ENCODE measurements at places on chromosomes 12 and 14.

- no peak for DNase-seq
Measured at GRCh38 chr12:15796493-15797141, 7.4 kb upstream of the EPS8 start.

DNA sequence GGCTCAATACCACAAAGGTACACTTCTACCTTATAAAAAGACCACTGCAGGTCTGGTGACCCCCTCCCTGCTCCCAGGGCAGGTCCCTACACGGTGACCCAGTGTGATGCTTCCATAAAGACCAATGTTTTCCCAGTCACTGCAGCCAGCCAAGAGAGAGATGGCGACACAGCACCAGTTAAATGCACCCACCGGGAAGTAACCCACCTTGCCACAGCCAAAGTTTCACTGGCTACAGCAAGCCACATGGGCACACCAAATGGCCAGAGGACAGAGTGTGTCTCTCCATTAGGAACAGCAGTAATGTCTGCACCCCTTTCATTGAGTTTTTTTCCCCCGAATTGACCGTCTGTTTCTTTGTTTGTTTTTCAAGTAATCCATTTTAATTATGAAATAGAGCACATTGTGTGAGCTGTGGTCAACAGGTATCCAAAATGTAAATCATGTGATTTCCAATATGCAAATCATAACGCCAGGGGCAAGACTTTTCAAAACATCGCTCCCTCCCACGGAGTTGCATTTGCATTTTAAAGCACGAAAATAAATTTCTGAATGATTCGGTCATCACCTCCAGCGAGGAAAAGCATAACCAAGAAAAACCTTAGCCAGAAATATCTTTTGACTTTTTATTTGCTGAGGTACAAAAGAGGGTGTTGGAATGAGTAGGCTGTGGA lies 48.9 kb upstream of the EML1 start:
- no peak for DNase-seq

GRCh38 chr14:23302290-23303225 lies at the start of gene PPP1R3E:
TSS of gene PPP1R3E (minus strand) at chr14:23302859. CDS start at chr14:23302576, 283 bp downstream.
- DNase-seq: peak; percentile 93

DNA sequence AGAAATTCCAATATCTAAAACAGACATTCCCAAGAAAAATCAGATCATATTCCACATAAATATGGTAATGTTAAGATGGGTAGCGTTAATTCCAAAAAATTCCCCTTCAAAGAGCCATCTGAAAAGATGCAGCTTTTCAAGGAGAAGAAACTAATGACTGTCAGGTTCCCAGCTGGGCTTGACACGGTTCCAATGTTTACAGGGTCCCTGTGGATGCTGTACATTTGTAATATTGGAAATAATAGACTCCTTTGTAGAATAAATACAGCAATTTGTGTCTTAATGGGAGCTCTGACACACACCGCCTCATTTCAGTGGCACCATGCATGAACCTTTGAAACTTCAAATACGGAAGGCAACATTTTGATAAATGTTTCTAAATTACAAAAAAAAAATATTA lies 140.6 kb downstream of the ITPR2 start:
- DNase-seq: no peak

- no peak for DNase-seq
Measured at GRCh38 chr14:67491285-67491684, 2.8 kb upstream of the TMEM229B start.

DNA sequence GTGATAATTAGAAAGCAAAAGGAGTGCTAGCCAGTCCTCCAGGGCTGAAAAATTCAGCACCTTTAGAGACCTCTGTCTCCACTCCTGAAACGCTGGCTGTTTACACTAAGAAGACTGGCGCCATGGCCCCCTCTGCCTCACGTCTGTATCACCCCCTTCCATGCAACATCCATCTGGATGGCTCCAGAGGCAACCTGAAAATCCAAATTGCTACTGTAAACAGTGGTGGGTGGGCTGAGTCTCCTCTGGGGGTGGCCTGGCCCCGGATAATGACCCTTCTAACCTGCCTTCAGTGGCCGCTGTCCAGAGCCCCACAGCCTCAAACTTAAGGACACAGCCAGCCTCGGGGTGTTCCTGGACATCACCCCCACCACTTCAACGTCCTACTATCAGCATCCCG lies 1.4 kb downstream of the PRKD1 start:
- no peak for DNase-seq

DNA sequence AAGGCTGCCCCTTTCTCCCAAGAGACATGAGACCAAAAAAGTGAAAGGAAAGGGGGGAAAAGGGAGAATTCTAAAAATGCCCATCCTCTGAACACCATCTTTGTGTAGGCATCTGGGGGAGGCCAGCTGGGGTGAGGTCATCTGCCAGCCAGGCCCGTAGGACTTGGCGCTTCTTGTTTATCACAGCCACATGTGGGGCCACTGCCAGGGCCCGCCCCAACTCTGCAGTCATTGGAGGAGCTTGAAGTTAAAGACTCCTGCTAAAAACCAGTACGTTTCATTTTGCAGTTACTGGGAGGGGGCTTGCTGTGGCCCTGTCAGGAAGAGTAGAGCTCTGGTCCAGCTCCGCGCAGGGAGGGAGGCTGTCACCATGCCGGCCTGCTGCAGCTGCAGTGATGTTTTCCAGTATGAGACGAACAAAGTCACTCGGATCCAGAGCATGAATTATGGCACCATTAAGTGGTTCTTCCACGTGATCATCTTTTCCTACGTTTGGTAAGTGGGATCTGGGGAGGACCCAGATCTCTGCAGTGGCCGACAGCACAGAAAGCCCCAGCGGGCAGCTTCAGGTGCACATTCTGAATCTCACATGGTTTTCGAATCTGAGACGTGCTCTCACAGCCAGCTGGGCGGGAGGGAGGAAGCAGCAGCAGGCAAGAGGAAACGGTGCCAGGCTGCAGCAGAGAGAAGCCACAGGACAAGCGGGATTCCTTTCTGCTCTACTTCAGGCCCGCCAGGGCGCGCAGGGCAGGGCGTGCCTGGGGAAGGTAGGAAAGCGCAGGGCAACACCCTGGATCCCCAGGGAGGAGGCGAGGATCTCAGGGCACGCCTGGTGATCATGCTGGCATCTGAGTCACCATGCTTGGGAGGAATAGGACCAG lies at the start of gene P2RX7:
Gene P2RX7, plus strand, starts transcription at position 276 of the 881 bp plus-strand sequence. Its CDS starts 95 bp downstream, at position 371.
- DNase-seq: peak; percentile 60

DNA sequence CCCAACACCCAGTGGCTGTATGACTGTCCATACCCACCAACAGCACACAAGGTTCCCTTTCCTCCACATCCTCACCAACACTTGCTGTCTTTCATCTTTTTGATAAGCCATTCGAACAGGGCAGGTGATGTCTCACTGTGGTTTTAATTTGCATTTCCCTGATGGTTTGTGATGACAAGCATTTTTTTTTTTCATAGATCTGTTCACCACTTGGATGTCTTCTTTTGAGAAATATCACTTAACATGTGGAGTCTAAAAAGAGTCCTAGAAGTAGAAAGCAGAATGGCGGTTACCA lies 198.1 kb upstream of the DIO3 start:
- no peak for DNase-seq

DNA sequence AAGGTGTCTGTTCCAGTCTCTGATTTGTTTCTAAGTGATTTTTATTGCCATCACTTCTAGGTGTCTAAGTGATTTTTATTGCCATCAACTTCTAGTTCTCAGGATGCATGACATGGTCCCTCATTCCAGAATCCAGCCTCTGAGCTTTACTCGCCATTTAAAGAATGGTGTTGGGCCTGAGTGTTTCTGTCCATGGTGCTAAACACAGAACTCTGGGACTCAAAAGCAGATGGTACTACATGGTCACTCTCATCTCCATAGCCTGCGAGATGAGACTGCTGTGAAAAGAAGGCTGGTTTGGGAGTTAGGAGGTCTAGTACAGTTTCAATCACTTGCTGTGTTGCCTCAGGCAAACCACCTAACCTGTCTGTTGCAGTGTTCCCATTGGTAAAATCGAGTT lies 276.6 kb downstream of the NRXN3 start:
- DNase-seq: no peak

DNA sequence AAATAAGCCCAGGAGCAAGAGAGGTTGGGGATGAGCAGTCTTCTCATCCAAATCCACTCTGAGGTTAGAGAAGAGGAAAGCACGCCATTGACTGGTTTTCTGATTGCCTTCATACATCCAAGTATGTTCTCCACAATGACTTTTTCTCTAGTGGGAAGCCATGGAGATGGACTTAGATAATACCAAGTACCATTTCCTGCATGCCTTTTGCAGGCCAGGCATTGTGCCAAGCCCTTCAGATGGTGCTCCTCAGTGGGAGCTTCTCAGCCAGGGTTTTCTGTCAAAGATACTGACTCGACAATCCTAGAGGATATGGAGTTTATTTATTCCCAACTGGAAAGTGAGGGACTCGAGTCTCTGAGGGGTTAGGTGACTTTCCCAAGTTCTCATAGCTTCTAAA lies 218.0 kb downstream of the ZFP36L1 start:
- no peak for DNase-seq

DNA sequence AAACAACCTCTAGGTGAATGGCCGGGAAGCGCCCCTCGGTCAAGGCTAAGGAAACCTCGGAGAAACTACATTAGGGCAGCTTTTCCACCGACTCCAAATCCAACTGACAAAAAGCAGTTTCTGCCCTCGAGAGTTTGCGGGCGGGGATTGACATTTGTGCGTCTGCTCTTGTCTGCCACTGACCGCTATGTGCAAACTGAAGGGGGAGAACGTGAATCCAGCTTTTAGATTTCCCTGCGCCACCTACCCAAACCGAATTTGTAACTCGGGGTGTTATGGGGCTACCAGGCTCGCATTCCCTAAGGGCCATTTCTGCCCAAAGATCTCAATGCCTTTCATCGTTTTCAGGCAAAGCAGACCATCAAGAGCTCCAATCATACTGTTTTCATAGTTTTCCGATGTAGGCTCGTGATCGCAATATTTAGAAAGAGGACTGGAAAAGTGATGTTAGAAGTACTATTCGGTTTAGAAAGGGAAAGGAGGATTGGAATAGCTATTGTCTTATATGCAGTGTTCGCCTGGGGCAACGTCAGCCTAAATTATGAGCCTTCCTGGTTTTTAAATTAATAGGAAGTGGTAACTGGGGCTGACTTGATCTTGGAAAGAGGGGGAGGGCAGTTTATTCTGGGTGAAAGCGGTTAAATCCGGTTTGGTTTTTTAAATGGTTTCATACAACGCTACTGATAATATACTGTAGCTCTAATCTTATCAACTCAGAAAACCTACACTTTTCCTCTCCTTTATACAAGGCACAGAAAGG lies 45.4 kb downstream of the BCAT1 start:
- peak; percentile 33 for DNase-seq

- DNase-seq: no peak
Measured at GRCh38 chr12:65311260-65311659, 32.8 kb downstream of the MSRB3 start.

- DNase-seq: no peak
Measured at GRCh38 chr14:102889615-102890014, 32.8 kb upstream of the AMN start.

DNA sequence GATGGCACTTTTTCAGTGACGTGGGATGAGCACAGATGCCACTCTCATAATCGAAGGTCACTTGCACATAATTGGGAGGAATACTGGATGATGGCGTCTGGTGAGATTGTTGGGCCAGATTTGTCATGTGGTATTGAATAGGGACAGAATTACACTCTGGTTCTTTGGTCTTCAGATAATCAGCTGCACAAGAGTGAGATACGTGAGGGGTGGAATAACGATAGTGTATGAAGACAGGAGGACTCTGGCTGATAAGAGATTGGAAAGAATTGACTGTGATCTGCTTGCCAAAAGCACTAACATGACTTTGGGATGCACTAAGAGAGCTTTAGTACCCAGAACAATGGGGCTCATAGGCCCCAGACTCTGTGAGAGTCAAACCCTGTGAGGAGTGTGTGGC lies 7.0 kb upstream of the RABGGTA start:
- no peak for DNase-seq

DNA sequence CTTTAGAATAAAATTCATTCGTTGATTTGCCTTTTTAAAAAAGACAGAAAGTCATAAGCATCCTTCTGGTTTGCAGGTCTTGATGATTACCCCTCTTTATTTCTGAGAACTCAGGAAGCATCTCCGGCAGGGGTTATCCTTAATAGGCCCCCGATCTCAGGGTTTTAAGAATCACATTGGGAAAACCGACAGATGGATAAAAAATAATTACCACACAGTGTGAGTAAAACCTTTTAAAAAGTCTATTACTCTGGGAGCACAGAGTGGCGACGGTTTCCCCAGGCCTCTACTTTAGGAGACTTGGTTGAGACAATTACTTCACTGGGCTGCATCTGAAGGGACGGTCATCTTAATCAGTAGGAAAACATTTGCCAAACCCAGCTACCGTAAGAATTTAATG lies 56.5 kb downstream of the KCNMB4 start:
- no peak for DNase-seq

DNA sequence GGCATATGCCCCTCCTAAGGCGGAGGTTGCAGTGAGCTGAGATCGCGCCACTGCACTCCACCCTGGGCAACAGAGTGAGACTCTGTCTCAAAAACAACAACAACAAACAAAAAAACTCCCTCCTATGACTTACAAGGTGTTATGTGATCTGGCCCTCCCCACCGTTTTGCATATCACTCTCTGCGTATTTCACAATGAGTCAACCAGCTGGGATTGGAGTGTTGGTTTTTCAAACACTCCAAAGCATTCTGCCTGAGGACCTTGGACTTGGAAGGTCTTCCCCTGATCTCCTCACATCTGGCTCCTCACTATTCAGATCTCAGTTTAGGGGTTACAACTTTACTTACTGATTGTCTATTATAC lies 14.0 kb downstream of the MANSC1 start:
- no peak for DNase-seq

GRCh38 chr12:11765817-11766794 lies 116.6 kb downstream of the ETV6 start:
- peak; percentile 69 for DNase-seq

DNA sequence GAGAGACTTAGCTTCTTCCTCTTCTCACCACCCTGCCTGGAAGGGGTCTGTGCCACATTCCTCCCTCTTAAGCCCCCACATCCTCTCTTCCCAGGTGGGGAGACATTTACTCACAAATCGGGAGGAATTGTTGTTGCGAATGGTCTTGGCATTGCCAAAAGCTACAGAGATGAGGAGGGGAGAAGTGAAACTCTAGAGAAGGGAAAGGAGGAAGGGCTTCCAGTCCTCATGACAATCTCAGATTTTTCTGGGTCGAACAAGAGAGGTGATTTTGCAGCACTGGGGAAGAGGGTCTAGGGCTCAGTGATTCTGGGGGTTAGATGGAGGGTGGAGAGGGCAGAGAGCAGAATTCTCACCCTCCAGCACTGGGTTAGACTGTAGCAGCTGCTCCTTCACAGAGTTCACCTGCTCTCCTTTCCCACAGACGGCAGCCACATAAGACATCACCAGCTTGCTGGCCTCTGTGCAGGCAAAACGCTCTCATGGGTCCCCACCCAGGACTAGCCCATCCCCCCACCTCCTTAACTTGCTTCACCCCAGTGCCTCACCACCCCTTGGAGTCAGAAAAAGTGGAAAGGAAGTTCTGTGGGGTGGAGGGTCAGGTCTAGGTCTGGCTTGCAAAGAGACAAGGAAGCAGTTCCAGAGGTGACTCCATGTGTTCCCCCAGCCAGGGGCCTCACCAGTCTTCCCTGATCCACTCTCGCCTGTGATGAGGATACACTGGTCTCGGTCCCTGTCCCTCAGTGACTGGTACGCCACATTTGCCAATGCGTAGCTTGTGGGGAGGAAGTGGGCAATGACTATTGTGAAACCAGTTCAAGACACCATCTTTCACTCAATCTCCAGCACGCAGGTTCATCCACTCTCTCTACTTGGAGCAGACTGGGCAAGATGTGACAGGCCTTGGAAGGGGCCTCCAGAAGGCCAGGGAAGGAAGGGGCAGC lies 2.7 kb downstream of the MYO1A start:
- peak; percentile 74 for DNase-seq
